ENCODE measurements at places on chromosomes 2 and 18. TPM values are rescaled to one million over a fixed set of nuclear protein-coding genes. Genes with fewer than 3 reads are reported as not detected.

GRCh38 chr18:62827397-62827796 lies 112.1 kb downstream of the PHLPP1 start:
- no peak for DNase-seq

DNA sequence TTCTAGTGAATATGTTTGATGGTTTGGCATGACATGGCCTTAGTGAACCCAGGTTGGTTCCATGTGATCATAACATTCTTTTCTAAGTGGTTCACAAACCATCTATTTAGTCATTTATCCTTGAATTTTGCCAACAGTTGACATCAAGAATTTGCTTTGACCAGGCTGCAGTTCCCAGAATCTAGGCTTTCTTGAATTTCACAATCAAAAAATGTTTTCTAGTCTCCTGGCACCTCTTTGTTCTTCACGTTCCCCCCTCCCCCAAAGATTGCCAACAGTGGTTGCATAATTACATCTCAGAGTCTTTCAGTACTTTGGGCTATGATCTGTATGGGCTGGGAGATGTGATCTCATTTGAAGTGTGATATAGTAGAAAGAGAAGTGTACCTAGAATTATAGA lies 124.0 kb downstream of the GATA6 start:
- DNase-seq, result no peak

Gene C18orf63
- not detected for total RNA-seq

DNA sequence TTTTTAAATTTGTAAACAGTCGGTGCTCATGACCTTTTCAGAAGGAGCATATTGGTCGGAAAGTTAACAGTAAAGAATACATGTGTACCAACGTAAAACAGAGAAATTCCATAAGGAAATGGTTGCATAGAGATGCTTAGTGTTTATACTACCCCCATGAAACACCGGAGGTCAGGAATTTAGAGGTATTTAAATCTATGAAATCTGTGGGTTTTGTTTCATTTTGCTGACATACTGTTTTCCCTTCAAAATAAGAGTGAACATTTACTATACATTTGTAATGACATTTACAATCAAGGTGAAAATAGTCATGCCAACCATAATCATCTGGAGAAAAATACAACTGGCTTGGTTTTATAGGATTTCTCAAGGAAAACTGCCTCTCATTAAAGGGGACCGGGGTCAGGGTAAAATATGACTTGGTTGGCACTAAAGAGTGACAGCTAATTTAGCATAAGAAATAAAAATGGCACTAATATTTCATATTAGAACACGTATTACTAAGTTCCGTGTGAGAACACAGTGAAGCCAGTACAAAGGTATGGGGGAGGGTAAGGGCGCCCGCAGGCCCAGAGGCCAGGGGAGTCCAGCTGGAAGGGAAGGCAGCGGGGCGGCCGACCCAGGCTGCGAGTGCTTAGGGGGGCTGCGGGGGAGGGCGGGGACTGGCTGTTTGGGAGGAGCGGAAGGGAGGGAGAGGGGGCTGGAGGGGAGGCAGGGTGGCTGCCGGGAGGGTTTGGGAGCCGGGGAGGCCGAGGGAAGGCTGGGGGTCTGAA lies 1.1 kb upstream of the RNU4ATAC start:
- DNase-seq, result peak; percentile 56

DNA sequence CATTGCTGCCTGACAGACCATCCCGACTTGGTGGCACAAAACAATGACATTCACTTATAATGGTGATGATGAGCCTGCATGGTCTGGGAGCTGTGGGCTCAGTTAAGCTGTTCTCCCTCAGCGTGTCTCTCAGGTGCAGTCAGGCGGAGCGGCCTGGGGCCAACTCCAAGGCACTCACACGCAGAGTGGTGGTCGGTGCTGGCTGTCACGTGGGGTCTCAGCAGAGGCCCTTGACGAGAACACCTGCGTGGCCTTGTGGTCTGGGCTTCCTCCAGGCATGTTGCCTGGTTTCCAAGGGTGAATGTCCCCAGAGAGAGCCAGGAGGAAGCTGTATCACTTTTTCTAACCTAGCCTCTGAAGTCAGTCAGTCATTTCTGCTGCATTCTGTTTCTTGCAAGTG lies 29.8 kb downstream of the ARMC9 start:
- no peak for DNase-seq

- DNase-seq, result no peak
Measured at GRCh38 chr18:73861771-73862170, 285.9 kb downstream of the FBXO15 start.

- no peak for DNase-seq
Measured at GRCh38 chr2:239309398-239310245, 91.2 kb downstream of the HDAC4 start.

DNA sequence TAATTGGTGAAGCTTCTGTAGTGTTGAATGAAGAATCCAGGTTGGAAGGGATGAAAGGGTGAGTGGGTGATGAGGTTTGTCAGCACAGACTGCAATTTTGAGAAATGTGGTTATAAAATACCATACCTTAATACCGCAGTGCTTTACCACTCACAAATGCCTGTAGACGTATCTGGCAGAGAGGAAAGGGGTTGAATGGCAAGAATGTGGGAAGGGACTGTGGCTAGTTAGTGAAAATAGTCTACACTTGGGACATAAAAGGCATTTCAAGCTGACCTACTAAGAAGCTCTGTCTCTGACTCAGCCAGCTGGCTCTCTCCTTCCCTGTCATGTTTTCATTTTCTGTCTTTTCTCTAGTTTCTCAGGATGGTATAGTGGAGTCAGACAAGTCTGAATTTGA lies 25.1 kb downstream of the CDK15 start:
- no peak for DNase-seq

- no peak for DNase-seq
Measured at GRCh38 chr2:42725657-42726056, 38.3 kb downstream of the OXER1 start.

Gene CROCC2
- total RNA-seq, result not detected

Gene SETBP1
- 46.7 TPM for total RNA-seq

- no peak for DNase-seq
Measured at GRCh38 chr2:24497685-24498084, 6.6 kb downstream of the NCOA1 start.

Gene TSPYL6
- 0.16 TPM for total RNA-seq

DNA sequence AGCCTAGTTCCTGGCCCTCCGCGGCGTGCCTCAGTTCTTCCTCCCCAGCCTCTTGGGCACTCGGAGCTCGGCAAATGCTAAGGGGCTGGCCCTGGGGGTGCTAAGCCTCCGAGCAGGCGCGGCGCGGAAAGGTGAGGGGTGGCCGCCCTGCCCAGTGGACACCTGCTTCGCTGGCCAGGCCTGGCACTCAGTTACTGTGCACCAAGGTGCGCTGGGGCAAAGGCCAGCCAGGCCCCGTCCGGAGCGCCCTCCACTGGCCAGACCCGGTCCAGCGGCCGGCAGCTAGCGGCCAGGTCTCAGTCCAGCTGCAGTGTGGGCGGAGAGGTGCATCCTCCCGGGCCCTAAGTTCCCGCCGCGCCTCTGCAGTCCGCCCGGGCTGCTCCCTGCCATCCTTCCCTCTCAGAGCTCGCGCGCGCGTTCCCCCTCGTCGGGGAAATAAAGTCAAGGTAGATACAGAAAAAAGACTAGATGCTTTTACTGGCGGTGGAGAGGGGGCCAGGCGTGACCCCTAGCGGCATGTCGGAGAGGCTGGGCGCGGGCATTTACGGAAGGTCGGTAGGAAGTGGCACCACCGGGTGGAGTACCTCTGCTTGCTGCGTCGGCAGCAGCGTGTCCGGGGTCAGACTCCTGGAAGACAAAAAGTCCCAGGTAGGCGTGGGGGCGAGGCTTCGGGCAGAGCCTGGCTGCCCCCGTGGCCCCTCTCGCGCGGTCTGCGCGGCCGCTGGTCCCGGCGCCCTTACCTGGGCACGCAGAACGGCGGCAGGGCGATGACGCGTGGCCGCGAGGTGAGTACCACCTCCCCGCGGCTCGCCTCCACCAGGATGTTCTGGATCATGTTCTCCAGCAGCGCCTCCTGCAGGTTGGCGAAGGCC lies 9.4 kb upstream of the CRYBA2 start:
- no peak for DNase-seq

Gene SNTG2
- 0.69 TPM for total RNA-seq

Gene ANKAR
- 73.8 TPM for total RNA-seq

DNA sequence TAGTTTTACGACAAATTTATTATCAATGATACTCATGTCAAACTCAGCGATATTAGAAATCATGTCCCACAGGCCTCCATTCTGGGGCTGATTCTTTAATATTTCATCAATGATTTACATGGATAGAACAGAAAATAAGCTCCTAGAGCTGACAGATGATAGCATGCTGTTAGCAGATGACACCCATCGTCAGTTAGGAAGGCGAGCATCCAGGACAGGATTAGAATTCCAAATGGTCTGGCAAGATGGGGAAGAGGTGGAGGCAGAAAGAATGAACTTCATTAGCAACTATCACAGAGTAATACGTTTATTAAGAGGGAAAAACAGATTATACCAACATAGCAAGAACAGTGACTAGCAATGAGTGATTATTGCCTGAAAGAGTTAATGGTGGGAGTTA lies 46.2 kb upstream of the ACVR1 start:
- DNase-seq, result no peak

DNA sequence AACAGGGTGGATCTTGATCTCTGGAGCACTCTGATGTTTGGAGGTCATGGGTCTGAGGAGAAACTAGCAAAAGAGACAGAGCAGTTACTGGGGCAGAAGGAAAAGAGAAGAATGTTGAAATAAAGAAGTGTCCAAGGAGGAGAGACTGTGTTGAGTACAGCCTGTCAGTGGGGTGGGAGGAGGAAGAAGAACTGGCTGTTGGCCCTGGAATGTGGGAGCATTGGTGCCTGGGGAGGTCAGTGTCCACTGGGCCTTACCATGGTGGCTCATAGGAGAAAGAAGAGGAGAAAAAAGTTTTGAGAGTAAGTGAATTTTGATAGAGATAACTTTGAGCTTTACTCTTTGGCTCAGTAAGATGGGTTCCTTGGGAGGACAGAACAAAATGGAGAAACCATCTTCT lies 499.0 kb downstream of the TXNL1 start:
- no peak for DNase-seq

Gene CENPA
- 6.1 TPM for total RNA-seq

- no peak for DNase-seq
Measured at GRCh38 chr2:101328474-101329007, 20.0 kb upstream of the RNF149 start.

- DNase-seq, result no peak
Measured at GRCh38 chr2:233312874-233313273, 5.3 kb downstream of the SAG start.

DNA sequence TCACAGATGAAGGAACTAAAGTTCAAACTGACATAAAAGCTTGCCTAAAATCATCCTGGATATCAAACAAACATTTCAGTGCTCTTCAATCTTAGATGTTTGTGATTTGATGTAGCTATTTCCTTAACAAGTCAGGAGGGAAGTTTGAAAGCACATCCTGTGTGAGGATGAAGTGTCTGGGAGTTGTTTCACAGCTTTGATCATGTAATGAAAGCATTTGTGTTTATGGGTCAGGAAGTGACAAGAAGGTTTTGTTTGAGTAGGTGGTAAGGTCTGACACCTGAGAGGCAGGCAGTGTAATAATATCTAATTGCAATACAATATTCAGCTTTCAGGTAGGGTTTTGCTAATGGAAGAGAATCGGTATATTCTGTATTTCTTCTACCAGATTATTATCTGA lies 26.0 kb upstream of the CSRNP3 start:
- no peak for DNase-seq

Gene KCNG2
- 0.21 TPM for total RNA-seq

- no peak for DNase-seq
Measured at GRCh38 chr18:76750269-76750668, 72.1 kb upstream of the ZNF236 start.

Measured in urinary bladder (tissue), 4 donors.